Right lung (tissue), 10 donors: ENCODE measurements at places on chromosomes 6 and 20. TPM values are rescaled to one million over a fixed set of nuclear protein-coding genes. Genes with fewer than 3 reads are reported as not detected.
A peak's percentile ranks its signal among the peaks of the same experiment; 100 is the strongest.

Gene TRERF1
- 20.9 TPM for polyA plus RNA-seq

DNA sequence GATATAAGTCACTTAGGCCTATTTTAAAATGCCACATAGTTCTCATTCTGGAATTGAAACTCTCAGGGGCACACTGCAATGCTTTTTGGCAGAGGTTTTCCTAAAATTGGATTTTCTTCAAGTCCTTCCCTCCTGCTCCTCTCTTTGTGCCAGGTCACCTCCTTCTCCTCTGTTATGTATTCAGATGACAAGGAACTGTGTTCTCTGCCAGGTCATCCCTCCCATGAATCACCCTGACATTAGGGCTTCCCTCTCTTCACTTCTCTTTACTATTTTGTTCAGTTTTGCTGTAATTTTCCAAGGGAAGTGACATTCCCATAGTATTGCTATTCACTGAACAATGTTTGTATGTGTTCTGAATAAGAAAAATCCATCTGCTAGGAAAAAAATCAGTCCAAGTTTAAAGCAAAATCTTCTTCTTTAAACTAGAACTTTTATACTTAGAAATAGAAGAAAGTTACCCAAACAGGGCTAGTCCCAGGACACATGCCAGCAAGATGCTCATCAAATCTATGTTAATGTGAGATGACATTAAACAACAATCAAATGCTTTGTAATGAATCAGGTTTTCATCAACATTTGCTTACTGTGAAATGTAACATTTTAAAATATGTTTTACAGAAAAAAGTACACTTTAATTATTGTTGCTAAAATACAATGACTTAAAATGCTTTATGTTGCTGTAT lies 461.1 kb downstream of the MMUT start:
- peak; percentile 6 for DNase-seq

DNA sequence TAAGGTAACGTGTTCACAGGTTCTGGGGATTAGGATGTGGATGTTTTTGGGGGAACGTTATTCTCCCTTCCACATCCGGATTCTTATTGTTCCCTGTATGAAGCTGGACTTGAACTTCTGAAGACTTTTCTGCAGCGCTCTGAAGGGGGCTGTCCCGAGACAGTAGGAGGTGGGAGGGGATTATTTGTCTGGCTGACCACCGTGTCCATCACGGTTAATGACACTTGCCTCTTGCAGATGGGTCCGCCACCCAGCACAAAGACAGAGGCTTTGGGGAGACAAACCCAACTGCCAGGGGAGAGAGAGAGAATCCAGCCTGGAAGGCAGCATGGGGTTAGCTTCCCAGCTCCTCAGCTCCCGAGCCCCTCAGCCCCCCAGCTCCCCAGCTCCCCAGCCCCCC lies 16.7 kb downstream of the ZDHHC14 start:
- no peak for DNase-seq

- no peak for DNase-seq
These were observed 118.5 kb downstream of the SYCP2 start for GRCh38 chr20:59814840-59815340.
